ENCODE measurements at places on chromosomes 16 and 17. TPM values are rescaled to one million over a fixed set of nuclear protein-coding genes. Genes with fewer than 3 reads are reported as not detected.

- no peaks in the 10 kb centered on the region for H3K36me3 ChIP-seq
- H3K27me3 ChIP-seq: no peaks in the 10 kb centered on the region
- no peak overlapping the region for H3K4me3 ChIP-seq
- no peak for DNase-seq
These were observed 12.6 kb upstream of the ALDH3A1 start for GRCh38 chr17:19760746-19761145.

GRCh38 chr17:80829166-80829813, 162.4 kb upstream of the CHMP6 start:
- H3K27ac ChIP-seq: no peak overlapping the region
- DNase-seq: no peak
- no peak overlapping the region for H3K4me3 ChIP-seq

- H3K36me3 ChIP-seq: no peaks in the 10 kb centered on the region
- no peak overlapping the region for H3K4me3 ChIP-seq
- DNase-seq: no peak
- no peak overlapping the region for H3K27ac ChIP-seq
- H3K4me1 ChIP-seq: no peaks in the 10 kb centered on the region
These were observed 1568.6 kb upstream of the GOT2 start for GRCh38 chr16:60302676-60303075.

GRCh38 chr16:54400261-54400660, 113.7 kb upstream of the IRX3 start:
- DNase-seq: no peak
- no peak overlapping the region for H3K4me3 ChIP-seq
- H3K4me1 ChIP-seq: no peaks in the 10 kb centered on the region
- H3K27me3 ChIP-seq: no peaks in the 10 kb centered on the region
- no peak overlapping the region for H3K27ac ChIP-seq

DNA sequence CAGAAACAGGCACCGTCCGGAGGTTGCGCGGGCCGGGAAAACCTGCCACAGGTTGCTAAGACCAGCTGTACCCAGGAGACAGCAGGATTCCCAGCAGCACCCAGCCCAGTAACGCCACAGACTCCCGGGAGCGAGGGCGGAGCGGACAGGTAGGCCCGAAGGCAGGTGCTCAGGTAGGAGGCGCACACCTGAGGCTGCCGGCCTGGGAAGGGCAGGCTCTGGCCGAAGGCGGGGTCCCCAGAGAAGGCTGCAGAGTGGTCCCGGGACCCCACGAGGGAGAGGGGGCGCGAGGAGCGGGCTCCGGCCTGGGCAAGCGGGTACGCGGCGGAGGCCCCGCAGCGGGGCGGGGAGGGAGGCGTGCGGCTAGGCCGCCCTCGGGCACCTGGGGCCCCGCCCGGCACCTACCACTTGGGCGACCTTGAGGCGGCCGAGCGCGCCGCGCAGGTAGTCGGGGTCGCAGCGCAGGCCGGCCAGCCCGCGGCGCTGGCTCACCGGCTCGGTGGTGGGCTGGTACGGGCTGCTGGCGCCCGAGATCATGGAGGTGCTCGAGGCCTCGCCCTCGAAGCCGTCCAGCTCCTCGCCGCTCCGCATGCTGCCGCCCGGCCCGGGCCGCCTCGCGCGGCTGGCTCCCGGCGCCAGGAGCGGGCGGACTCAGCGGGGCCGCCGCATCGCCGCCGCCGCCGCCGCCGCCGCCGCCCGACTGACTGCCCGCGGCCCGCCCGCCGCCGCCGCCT, 441 bp downstream of the CMTM4 start:
- peak; percentile 16 for DNase-seq
- no peaks in the 10 kb centered on the region for H3K36me3 ChIP-seq
- H3K27ac ChIP-seq: peak overlapping the region; percentile 45
- no peaks in the 10 kb centered on the region for H3K27me3 ChIP-seq
- H3K4me3 ChIP-seq: peak overlapping the region; percentile 53

GRCh38 chr16:50505714-50506542, 42.3 kb upstream of the NKD1 start:
- DNase-seq: no peak
- H3K27ac ChIP-seq: no peak overlapping the region
- H3K36me3 ChIP-seq: no peaks in the 10 kb centered on the region
- no peaks in the 10 kb centered on the region for H3K4me1 ChIP-seq

DNA sequence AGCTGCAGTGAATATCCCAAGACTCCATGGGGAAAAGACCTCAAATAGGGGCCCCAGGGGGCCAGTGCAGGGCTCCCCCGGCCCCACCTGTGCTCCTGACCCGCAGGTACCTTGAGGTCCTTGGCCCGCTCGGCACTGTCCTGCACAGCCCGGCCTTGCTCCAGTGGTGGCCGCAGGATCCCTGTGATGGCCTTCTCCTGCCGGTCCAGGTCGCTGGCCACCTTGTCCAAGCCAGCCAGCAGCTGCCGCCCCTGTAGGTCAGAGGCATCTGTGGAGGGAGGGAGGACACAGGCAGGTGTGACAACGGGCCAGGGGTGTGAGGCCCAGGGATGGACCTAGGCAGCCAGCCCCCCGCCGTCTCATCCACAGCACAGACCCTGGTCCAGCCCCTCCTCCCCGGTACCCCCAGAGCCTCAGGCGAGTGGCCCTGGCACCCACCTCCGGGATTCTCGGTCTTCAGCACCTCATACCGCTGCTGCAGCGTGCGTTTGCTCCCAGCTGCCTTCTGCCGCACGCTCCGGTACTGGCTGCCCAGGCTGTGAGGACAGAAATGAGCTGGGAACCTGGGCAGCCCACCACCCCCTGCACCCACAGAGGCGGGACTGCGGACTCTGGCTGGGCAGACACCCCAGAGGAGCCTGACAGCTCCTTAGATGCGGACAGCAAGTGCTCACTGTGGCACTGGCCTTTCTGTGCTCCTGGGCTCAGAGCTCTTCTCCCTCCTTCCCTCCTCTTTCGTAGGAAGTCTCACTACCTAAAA, 43.7 kb downstream of the PPL start:
- H3K36me3 ChIP-seq: no peaks in the 10 kb centered on the region
- no peaks in the 10 kb centered on the region for H3K4me1 ChIP-seq
- DNase-seq: no peak
- no peaks in the 10 kb centered on the region for H3K27me3 ChIP-seq
- no peak overlapping the region for H3K27ac ChIP-seq

GRCh38 chr16:81435103-81435502, 9.5 kb upstream of the CMIP start:
- no peaks in the 10 kb centered on the region for H3K36me3 ChIP-seq
- no peaks in the 10 kb centered on the region for H3K4me1 ChIP-seq
- DNase-seq: no peak
- peaks cover 4% of the 10 kb centered on the region for H3K27me3 ChIP-seq

KRTAP3-2 gene
- not detected for total RNA-seq

MRPS34 gene
- 49.5 TPM for total RNA-seq

CA4 gene
- not detected for total RNA-seq

LYZL6 gene
- not detected for total RNA-seq

GUCY2D gene
- total RNA-seq: not detected

CD7 gene
- 377 TPM for total RNA-seq

MRPL45 gene
- total RNA-seq: 27.7 TPM

Data from naive thymus-derived CD4-positive, alpha-beta T cell (primary cell).